ENCODE measurements at places on chromosomes 2 and 18. TPM values are rescaled to one million over a fixed set of nuclear protein-coding genes. Genes with fewer than 3 reads are reported as not detected.

Gene DHRS9
- total RNA-seq: 0.37 TPM

Gene ARMC9
- 5.3 TPM for total RNA-seq

Gene TUBA4B
- total RNA-seq: not detected

Gene SLC11A1
- total RNA-seq: 1.1 TPM

DNA sequence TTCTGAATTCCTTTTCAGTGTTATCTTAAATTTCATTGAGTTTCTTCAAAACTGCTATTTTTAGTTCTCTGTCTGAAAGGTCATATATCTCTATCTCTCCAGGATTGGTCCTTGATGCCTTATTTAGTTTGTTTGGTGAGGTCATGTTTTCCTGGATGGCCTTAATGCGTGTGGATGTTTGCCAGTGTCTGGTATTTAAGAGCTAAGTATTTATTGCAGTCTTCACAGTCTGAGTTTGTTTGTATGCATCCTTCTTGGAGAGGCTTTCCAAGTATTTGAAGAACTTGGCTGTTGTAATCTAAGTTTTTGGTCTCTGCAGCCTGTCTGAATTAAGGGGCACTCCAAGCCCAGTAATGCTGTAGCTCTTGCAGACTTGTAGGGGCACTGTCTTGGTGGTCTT lies 249.3 kb downstream of the ZNF385B start:
- no peak for DNase-seq

- DNase-seq: no peak
These were observed 535.9 kb downstream of the XIRP2 start for GRCh38 chr2:167424221-167424620.

Gene ANKRD62
- total RNA-seq: not detected

DNA sequence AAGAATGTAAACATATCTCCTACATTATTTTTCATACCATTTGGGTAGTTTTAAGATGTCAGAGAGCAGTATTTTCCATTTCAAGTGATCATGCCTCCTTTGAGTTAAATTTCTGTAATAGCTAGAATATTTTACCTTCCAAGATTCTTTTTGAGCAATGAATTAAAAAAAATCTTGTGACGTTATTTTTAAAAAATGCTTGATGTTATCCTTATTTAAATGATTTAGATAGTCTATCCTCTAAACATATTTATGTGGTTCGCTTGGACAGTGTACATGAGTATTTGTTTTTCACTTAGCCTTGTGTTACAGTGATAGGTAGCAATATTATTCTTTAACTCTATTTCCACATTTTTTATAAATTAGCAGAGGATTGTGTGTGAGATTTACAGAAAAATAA lies 639.2 kb upstream of the CDH2 start:
- DNase-seq: no peak

GRCh38 chr2:197435598-197436420 lies 981 bp upstream of the SF3B1 start:
- DNase-seq: no peak

Gene SALL3
- total RNA-seq: not detected

DNA sequence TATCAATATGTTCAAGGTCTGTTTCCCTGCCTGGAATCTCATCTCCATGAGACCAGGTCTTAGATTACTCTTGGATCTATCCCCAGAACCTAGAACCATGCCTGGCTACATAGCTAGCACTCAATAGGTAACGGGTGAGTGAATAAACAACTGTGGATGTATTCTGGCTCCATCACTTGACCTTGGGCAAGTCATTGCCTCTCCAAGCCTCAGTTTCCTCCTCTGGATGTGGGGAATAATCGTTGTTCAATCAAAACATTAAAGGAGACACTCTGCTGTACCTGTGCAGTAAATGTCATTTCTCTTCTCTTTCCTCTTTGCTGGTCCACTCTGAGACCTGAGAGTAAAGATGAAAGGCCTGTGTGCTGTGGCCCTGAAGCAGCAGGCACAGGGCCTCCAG lies 121.5 kb upstream of the MYCN start:
- no peak for DNase-seq

GRCh38 chr2:110979471-110980338 lies 141.0 kb upstream of the BCL2L11 start:
- no peak for DNase-seq

Gene LYPD6B
- total RNA-seq: not detected

Gene MYCN
- total RNA-seq: not detected
